Adipocyte (in vitro differentiated cells): ENCODE measurements at places on chromosomes 11 and 22.

DNA sequence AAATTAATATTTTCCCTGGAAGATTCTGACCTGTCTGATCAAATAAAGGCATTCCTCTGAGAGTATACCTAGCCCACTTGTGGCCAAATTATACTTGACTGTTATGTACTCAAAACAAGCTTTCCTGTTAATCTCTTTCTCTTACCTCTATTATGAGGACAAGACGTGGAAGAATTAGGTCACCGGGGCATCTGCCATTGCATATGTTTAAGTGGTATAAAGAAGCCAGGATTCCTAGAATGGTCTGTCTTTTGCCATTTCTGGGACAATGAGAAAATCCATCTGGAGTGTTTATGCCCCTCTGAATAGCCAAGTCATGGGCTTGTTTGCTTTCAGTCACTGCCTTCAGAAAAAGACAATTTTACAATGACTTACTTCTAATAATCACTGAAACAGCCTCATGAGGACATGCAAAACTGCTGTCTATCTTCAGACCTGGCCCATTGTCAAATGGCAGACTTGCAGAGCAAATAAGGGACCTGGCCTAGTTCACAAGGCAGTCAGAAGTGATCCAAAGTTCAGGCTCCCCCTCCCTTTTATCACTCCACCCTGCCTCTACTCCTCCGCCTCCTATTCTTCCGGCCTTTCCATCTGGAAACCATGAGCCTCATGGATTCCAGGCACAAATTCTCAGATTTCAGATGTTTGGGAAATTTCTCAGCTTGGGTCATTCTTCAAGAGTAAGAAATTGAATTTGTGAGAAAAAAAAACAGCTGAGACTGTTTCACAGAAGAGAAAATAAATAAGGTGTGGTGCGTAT, 128.1 kb upstream of the LDLRAD3 start:
- peak; percentile 83 for DNase-seq

GRCh38 chr11:124069429-124070401, 28.6 kb upstream of the OR10G7 start:
- peak; percentile 57 for DNase-seq

- DNase-seq = no peak
Observed at GRCh38 chr22:21966643-21967516, 14.2 kb upstream of the PPM1F start.

DNA sequence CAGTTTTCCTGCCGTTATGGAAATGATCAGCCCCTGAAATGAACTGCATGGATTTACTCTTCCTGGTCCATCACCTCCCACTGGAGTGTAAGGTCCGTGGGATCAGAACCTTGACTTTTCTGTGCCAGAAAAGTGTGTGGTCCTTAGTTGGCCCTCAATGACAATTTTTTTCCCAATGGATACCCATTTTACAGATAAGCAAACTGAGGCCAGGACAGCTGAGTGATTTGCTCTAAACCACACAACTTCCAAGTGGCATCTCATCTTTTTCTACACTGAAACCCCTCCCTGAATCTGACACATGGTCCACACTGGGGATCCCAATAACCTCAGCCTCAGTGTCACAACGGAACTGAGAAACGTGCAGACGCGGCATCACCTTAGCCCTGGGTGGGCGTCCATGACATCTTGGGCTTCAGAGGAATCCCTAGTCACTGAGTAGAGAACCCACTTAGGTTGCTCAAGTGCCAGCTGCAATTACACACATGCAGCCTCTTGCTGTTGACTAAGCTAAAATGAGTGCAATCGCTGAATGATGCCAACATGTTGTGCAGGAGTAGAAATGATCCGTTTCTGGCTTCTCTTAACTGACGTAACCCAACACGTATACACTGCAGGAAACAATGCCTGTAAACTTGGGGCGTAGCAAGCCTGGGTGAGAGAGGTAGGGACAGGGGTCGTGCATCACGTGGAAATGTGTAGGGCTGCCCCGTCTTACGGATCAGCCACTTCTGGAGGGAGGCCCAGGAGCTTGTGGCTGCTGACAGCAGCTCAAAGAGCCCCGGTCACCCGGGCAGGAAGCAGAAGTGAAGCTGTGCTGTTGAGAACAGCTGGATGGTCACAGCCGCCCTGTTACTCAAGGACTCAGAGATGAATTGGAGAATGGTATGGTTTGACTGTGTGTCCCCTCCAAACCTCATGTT, 136.3 kb downstream of the SHANK2 start:
- DNase-seq = no peak

DNA sequence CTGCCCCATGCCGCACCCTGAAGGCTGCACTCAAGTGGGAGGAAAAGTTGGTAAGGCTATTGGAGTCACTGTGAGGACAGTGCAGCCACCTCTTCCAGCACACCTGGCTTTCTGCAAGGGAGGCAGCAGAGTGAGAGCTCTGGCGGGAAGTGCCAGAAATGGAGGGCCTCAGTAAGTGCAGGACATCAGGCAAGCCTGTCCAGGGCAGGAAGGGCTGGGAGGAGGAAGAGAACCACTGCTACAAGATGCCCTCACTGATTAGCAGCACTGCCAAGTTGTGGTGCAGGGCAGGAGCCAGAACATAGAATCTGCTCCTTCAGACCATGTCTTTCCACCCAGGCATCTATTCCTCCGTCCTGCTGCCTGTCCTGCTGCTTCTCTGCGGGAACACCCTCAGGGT, 61.2 kb upstream of the CLTCL1 start:
- no peak for DNase-seq

DNA sequence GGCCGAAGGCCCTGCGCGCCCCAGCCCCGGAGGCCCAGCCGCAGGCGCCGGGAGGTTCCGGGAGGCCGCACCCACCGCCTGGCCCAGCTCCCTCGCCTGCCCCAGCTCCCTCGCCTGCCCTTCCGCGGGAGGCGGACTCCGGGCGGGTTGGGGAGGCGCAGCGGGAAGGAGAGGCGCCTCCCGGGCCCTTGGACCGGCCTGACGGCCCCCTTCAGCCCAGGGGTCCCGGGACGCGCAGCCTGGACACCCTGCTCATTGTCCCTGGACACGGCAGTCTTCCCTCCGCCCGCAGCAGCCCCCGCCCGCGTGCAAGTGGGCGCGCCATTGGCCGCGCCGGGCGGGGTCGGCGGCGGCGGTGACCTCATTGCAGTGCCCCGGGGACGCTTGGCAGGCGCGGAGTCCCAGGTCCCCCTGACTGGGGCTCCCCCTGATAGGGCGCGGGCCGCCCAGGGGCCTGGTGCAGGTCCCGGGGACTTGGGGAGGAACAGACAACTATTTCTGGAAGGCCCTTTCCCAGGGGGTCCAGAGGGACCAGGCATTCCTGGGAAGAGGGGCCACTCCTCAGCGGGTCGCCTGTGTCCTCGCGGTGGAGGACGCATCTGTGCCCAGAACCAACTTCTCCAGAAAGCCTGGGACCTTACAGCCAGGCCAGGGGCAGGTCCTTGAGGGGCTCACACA, 501 bp downstream of the CD151 start:
- DNase-seq = peak; percentile 78

- no peak for DNase-seq
Observed at GRCh38 chr11:32109592-32109991, 18.7 kb downstream of the RCN1 start.

GRCh38 chr11:106421676-106422292, 344.3 kb downstream of the AASDHPPT start:
- no peak for DNase-seq

DNA sequence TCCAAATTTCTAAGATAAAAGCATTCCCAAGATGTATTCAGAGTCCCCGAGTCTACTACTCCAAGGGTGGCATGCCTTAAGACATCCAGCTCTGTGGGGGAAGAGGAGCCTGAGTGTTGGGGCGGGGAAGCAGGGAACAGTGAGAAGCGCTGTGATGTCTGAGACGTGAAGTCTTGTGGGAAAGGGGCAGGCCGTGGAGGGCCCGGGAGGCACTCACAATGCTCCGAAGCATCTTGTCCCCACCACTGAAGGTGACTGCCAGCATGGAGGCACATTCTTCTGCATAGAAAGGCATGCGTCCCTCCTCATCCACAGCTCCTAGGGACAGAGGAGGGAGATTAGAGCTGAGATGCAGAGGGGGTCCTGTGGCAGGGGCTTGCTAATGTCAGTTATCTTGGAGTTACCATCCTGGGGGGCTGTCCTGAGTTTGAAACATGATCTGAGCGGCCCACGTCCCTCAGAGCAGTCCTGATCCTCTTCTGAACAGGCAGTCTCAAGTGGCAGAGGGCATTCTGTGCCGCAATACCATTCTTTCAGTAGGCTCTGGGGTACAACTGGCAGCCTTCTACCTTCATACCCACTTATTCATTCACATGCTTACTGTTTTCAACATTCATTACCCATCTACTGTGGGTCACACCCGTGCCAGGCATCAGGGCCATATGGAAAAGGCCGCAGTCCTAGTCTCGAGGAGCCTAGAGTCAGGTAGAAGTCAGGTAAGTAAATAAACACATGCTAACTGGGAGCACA, 8.7 kb downstream of the PCSK7 start:
- no peak for DNase-seq

GRCh38 chr11:33344611-33345010, 87.4 kb downstream of the HIPK3 start:
- peak; percentile 24 for DNase-seq

- DNase-seq = peak; percentile 69
Observed at GRCh38 chr11:3709977-3710376, 38.8 kb upstream of the CHRNA10 start.

GRCh38 chr11:58285483-58286040, 17.5 kb upstream of the OR10W1 start:
- DNase-seq = no peak

DNA sequence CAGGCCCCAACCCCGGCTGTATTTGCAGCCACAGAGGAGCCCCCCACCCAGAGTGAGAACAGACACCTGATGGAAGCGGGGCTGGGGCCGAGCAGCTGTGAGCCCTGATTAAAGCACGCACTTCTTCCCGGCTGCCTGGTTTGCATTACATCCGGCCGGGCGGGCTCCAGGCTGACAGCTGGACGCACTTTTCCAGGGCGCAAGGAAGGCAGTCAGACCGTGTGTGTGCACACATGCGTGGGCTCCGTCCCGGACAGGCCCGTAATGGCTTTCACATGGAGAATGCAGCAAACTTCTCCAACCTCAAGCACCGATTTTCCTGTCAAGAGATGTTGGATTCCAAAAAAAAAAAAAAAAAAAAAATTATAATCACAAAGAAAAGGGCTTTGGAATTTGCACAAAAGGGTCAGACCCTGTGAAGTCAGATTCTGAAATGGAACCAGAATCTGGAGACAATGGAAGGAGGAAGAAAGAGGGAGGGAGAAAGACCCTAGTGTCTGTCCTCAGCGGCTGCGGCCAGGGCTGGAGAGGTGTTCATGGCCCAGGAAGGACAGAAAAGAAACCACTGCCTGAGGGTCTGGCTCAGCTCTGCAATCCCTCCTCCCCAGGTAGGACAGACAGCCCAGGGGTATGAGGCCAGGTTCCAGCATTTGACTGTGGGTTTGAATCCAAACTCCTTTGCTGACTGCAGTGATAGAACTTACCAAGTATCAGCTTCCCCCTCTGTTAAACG, 365.5 kb downstream of the MN1 start:
- DNase-seq = peak; percentile 57

GRCh38 chr11:60950933-60951605, 907 bp downstream of the SLC15A3 start:
- DNase-seq = peak; percentile 10

DNA sequence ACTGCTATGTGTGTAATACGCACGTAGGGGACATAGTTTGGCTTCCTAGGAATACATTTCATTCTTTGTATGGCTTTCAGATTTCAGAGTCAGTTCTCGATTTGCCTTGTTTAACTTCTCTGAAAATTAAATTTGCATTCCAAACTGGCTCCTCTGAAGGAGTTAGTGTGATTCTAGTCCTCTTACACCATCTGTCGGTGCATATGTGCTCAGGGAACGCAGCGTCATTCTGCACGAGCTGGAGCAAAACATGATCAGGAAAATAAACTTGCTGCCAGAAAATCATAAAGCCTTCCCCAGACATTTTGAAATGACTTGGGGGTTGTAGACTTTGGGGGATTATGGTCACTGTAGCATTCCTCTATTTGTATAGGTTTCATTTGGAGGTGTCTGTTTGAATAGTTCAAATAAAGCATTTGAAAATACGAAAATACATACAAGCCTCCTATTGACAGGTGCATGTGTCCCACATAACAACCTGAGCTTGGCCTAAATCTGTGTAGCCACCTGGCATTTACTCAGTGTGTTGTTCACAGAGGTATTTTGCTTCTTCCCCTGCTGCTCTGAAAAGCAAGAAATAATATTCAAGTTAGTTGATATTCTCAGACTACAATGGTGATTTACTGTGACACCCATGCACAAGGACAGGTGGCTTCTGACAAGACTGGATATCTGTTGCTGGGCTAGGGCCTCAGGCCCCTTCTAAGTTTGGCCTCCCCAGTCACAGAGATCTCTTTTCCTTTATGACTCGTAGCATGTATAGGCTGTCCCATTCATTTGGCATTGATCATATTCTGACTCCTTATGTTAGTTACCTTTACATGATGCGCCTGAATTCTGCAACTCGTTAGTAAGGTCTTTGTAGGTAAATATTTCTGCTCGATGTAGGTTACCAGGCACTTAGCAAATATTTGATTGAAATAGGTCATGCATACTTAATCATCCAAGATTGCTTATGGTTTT, 81.6 kb upstream of the SORL1-AS1 start:
- peak; percentile 71 for DNase-seq

- DNase-seq = no peak
Observed at GRCh38 chr11:46437122-46437689, 45.6 kb upstream of the CHRM4 start.

DNA sequence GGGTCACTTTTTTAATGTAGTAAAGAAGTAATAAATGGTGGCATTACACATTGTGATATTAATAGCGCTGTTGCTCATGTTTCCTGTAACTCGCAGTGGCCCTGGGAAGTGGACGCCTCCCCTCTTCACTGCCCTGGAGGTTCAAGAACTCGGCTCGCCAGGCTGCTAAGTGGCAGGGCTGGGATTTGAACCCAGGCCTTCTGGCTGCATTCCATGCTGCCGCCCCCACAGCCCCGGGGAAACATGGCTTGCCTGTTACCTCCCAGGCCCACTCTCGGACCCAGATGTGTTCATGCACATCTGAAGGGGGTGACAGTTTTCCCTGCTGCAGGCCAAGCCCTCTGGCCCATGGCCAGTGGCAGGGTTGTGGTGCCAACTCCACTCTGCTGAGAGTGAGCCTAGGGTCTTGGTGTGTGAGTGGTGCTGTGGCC, 25.0 kb upstream of the MGAT3 start:
- DNase-seq = no peak

- no peak for DNase-seq
Observed at GRCh38 chr22:48065892-48066291, 1303.4 kb downstream of the TBC1D22A start.

DNA sequence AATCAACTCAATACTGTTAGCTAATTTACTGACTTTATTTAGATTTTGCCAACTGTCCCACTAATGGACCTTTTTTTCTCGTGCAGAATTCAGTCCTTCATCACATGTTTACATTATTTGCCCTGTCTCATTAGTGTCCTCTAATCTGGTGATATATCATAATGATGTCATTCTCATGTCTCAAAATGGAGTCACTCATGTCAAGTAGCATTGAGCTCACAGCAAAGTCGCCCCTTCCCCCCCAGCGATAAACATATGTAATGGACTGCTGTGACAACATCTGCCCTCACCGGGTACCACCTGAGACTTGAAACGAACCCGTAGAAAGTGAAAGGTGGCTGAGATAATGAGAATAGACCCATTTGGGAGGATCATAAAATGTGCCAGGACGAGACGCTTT, 37.6 kb downstream of the HIPK3 start:
- no peak for DNase-seq
